Natural killer cell treated with Interleukin-12 subunit alpha and Interleukin-12 subunit beta and Interleukin-15 and Interleukin-18, amount 100 ng/mL, for 72 hours (primary cell): ENCODE measurements at places on chromosomes 5 and 9. TPM values are rescaled to one million over a fixed set of nuclear protein-coding genes. Genes with fewer than 3 reads are reported as not detected.
A peak's percentile ranks its signal among the peaks of the same experiment; 100 is the strongest.

- H3K4me1 ChIP-seq: peaks cover 3% of the 10 kb centered on the region
- no peak overlapping the region for H3K27ac ChIP-seq
- no peak for DNase-seq
- no peak overlapping the region for H3K4me3 ChIP-seq
Observed at GRCh38 chr9:7401116-7401515, 398.5 kb downstream of the DMAC1 start.

DNA sequence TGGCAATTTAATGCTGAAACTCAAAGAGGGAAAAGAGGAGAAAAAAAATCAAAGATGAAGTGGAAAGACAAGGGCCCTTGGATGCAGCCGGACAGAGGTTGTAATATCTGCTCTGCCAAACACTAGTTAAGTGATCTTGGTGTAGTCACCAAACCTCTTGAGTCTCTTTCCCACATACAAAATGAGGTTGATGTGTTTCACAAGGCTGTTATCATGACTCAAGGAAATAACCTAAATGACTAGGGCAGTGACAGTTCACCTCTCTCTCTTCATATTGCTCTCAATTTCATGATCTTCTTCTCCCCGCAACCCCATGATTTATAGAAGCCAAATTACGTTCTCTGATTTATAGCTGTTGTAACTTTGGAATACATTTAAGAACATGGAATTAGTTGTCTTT, 44.9 kb downstream of the PIK3R1 start:
- H3K27ac ChIP-seq: peak overlapping the region; percentile 69
- H3K4me3 ChIP-seq: peak overlapping the region; percentile 43
- no peak for DNase-seq
- no peaks in the 10 kb centered on the region for H3K27me3 ChIP-seq
- peaks cover 4% of the 10 kb centered on the region for H3K36me3 ChIP-seq

SLC4A9 gene
- not detected for total RNA-seq

- no peak for DNase-seq
- peaks cover 15% of the 10 kb centered on the region for H3K36me3 ChIP-seq
- no peak overlapping the region for H3K27ac ChIP-seq
- H3K4me1 ChIP-seq: peaks cover 10% of the 10 kb centered on the region
- no peak overlapping the region for H3K4me3 ChIP-seq
Observed at GRCh38 chr5:72314571-72315172, 5.4 kb downstream of the MRPS27 start.

GLRA1 gene
- total RNA-seq: not detected

RICTOR gene
- 42.7 TPM for total RNA-seq

IFNB1 gene
- not detected for total RNA-seq

NUTM2F gene
- not detected for total RNA-seq

DNA sequence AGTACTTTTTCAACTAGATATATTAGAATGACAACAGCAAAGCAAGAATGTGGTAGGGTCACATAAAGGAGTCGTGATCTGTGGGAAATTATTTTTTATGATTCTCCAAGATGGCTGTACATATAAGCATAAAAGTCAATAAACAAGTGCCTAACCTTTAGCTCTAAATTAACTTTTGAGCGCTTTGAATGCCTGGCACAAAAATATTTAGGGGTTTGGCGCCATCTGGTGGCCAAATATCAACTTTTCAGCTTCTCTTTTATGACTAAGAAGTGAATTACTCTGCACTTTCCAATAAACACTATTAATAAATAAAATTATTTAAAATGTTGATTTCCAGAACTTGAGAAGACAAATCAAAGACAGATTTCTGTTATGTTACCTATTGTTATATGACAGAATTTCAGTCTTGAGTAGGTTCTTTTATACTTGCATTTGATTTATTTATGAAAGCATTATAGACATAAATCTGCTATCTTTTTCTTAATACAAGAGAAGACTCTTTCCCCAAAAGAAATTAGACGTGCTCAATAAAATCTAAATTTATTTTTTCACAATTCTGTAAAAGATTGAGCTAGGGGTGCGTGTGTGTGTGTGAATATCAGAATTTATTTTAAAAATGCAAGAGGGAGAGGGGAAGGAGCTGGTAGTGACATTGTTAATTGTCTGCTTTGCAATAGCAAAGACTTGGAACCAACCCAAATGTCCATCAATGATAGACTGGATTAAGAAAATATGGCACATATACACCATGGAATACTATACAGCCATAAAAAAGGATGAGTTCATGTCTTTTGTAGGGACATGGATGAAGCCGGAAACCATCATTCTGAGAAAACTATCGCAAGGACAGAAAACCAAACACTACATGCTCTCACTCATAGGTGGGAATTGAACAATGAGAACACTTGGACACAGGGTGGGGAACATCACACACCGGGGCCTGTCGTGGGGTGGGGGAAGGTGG, 36.7 kb upstream of the ARRDC3 start:
- H3K4me3 ChIP-seq: no peak overlapping the region
- DNase-seq: peak; percentile 79
- H3K4me1 ChIP-seq: peaks cover 12% of the 10 kb centered on the region
- H3K27me3 ChIP-seq: no peaks in the 10 kb centered on the region
- H3K27ac ChIP-seq: no peak overlapping the region

DNA sequence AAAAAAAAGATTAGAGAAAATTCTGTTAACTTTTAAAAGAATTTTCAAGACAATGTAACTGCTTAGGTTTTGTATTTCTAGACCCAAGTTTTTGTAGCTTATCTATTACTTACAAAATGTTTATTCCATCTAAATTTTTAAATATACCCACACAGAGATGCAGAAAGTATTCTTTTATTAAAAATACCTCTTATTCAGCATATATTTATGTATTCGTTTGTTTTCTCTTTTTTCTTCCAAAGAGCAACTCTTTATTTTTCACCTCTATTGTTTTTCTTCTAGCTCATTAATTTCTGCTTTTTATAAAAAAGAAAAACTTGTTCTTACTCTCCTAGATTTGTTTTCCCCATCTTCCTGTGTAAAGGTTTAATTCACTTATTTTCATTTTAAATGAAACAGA, 180.3 kb downstream of the ZDHHC21 start:
- no peak overlapping the region for H3K4me3 ChIP-seq
- no peaks in the 10 kb centered on the region for H3K36me3 ChIP-seq
- peaks cover 7% of the 10 kb centered on the region for H3K27me3 ChIP-seq
- H3K4me1 ChIP-seq: no peaks in the 10 kb centered on the region
- no peak for DNase-seq
- H3K27ac ChIP-seq: no peak overlapping the region

GRCh38 chr5:34045996-34046395, 3.0 kb upstream of the C1QTNF3 start:
- DNase-seq: no peak
- peaks cover 55% of the 10 kb centered on the region for H3K4me1 ChIP-seq
- no peaks in the 10 kb centered on the region for H3K27me3 ChIP-seq
- H3K4me3 ChIP-seq: peak overlapping the region; percentile 3

- H3K36me3 ChIP-seq: no peaks in the 10 kb centered on the region
- DNase-seq: no peak
- H3K27ac ChIP-seq: no peak overlapping the region
- no peaks in the 10 kb centered on the region for H3K4me1 ChIP-seq
Observed at GRCh38 chr5:84682531-84682930, 297.9 kb upstream of the EDIL3 start.

DNA sequence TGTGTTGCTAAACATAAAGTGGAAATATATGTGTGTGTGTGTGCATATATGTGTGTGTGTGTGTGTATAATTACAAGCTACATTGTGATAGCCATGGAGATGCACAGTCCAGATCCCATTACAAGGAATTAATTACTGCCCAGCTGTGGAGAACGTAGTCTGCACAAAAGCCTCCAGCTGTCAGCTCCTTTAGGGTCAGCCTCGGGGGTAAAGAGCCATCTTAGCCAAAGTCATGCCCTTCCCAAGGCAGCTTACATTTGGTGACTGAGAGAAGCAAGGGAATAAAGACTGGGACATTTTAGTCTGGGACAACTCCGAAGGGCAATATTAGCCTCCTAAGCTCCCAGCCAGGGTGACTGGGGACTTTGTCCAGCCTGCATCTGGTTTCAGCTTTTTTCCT, 21.9 kb upstream of the FOCAD start:
- no peak overlapping the region for H3K27ac ChIP-seq
- H3K4me3 ChIP-seq: no peak overlapping the region
- no peak for DNase-seq
- peaks cover 5% of the 10 kb centered on the region for H3K27me3 ChIP-seq
- H3K36me3 ChIP-seq: no peaks in the 10 kb centered on the region

NR2F1 gene
- not detected for total RNA-seq

GRCh38 chr9:96122751-96123150, 179.2 kb downstream of the HSD17B3 start:
- H3K36me3 ChIP-seq: peaks cover 9% of the 10 kb centered on the region
- H3K27me3 ChIP-seq: peaks cover 10% of the 10 kb centered on the region
- no peak overlapping the region for H3K4me3 ChIP-seq

- no peaks in the 10 kb centered on the region for H3K36me3 ChIP-seq
- H3K27ac ChIP-seq: no peak overlapping the region
- H3K27me3 ChIP-seq: no peaks in the 10 kb centered on the region
- no peak for DNase-seq
- no peaks in the 10 kb centered on the region for H3K4me1 ChIP-seq
Observed at GRCh38 chr5:101018299-101018698, 115.2 kb upstream of the ST8SIA4 start.

PCDHGA6 gene
- 0.73 TPM for total RNA-seq

DNA sequence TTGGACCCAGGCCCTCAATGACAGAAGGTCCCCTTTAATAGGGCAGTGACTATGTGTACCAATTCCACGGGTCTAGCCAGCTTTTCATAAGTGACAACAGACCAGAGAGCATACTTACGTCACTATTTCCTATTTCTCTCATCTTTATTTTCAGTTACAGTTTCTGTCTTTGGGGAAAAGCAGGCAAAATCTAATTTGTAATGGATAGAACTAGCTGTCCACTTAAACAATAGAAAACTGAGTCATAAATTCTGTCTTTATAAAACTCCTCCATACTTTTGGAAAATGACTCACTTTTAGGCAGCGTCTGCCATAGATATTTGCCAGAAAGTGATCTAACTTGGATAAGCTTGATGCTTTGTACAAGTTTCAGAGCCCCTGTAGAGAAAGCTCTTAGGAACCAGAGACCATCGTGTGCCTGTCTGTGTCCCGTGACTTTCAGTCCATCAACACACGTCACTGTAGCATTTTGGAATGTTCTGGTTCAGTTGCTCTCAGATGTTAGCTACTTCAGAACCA, 101.9 kb downstream of the F2RL2 start:
- peaks cover 71% of the 10 kb centered on the region for H3K4me1 ChIP-seq
- H3K36me3 ChIP-seq: no peaks in the 10 kb centered on the region
- no peaks in the 10 kb centered on the region for H3K27me3 ChIP-seq
- H3K27ac ChIP-seq: peak overlapping the region; percentile 99
- peak overlapping the region; percentile 74 for H3K4me3 ChIP-seq

GRCh38 chr5:136205061-136205702, 12.2 kb upstream of the SMIM32 start:
- H3K36me3 ChIP-seq: no peaks in the 10 kb centered on the region
- H3K27ac ChIP-seq: no peak overlapping the region
- DNase-seq: no peak
- no peak overlapping the region for H3K4me3 ChIP-seq
- peaks cover 21% of the 10 kb centered on the region for H3K27me3 ChIP-seq
- H3K4me1 ChIP-seq: no peaks in the 10 kb centered on the region

DNA sequence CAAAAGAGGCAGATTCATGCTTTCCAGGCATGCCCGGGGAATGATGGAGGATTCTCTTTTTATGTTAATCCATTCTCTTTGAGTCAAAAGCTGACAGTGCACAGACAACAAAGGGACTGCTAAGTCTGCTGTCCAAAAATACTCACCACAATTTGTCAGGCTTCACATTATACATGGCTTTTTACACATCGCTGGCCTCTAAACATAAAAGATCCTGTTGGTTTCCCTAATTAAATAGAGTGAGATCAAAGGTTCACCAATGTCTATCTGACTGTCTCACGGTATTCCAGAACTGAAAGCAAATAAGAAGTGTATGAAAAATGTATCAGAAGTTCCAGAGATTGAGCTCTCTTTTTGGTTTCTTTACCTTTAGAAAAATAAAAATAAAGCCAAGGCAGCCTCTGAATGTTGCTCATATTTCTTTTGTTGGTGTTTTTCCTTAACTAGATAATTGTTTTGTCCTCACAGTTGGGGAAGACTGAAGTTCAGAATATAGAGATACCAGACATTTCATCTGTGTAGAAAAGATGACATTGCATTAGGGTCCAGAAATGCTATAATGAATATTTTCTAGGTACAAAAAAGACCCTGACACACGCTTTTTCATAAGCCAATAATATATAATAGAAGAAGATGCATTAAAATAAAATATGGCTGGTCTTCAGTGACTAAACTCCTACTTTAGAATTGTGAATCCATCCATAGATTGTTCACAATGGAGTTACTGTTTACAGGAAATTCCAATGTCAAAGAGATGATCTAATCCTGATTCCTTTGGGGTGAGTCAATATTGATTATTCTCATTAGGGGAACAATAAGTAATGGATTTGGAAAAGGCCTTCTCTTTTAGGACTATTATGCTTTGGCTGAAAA, 688.2 kb upstream of the CDH6 start:
- H3K27ac ChIP-seq: no peak overlapping the region
- H3K27me3 ChIP-seq: no peaks in the 10 kb centered on the region
- H3K4me3 ChIP-seq: no peak overlapping the region
- peaks cover 17% of the 10 kb centered on the region for H3K36me3 ChIP-seq
- DNase-seq: no peak

DNA sequence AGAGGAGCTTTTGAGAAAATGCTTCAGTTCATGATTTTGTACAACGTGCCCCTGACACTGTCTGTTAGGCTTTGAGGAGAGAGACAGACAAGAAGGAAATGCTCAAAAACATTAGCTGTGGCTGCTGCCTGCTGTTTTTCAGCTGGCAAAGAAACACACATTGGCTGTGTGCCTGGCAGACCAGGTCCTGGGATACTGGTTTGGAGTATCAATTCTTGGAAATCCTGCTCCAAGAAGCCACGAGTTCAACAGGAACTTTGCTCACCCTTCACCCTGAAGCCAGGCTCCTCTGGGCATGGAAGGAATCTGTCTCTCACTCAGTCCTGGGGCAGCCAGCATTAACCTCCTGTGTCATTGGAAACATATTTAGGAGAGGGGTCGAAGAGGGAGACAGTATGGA, 245.5 kb downstream of the AUH start:
- no peaks in the 10 kb centered on the region for H3K27me3 ChIP-seq
- H3K36me3 ChIP-seq: peaks cover 2% of the 10 kb centered on the region
- no peak overlapping the region for H3K4me3 ChIP-seq
- no peak overlapping the region for H3K27ac ChIP-seq
- peaks cover 29% of the 10 kb centered on the region for H3K4me1 ChIP-seq

- H3K4me3 ChIP-seq: no peak overlapping the region
- DNase-seq: no peak
- no peak overlapping the region for H3K27ac ChIP-seq
- peaks cover 8% of the 10 kb centered on the region for H3K27me3 ChIP-seq
- no peaks in the 10 kb centered on the region for H3K36me3 ChIP-seq
Observed at GRCh38 chr5:57600321-57600720, 117.7 kb upstream of the ACTBL2 start.

DNA sequence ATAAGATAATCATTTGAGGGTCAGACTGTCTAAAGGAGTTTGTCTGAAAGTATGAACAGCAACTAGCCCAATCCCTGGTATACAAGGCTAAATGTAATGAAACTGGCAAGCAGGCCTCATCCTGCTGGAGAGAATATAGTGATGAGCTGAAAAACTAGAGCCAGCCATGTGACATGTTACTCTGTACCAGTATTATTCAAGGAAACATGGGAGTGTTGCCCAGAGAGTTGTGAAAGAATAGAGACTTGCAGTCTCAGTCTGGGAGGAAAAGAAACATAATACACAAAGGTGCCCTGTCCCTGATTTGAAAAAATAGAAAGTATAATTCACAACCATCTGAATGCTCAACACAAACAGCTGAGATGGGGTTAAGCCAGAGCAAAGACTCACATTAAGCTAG, 37.9 kb upstream of the HTR1A start:
- H3K4me3 ChIP-seq: no peak overlapping the region
- H3K36me3 ChIP-seq: peaks cover 4% of the 10 kb centered on the region
- no peak for DNase-seq
- no peak overlapping the region for H3K27ac ChIP-seq
- H3K27me3 ChIP-seq: no peaks in the 10 kb centered on the region
